ENCODE measurements at places on chromosomes 1 and 21.

DNA sequence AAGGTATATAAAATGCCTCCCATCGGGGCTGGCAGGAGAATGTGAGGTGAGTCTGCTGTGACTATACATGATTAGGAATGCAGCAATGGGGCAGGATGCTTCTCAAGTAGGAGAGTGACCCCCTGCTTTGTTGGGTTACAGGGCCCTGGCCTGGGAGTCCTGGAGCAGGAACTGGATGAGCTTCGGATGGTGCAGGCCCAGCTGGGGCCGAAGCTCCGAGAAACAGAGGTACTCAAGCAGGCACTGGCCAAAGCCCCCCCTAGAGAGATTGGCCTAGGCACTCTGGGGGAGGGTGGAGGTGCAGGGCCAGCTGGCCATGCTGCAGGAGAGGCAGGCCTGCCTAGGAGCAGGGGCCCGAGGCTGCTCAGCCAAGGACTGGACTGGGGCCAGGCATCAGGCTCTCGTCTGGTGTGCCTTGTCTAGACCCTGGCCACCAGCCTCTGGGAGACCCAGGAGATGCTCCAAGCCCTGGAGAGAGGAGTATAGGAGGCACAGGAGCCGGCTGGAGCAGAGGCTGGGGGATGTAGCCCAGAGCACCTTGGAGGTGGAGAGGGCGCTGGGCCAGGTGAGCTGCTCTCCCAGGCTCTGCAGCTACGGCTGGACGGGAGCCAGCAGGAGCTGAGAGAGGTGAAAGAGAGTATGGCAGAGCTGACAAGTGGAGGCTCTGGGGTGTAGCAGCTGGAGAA lies 32.8 kb upstream of the PKP1 start:
- DNase-seq = no peak

DNA sequence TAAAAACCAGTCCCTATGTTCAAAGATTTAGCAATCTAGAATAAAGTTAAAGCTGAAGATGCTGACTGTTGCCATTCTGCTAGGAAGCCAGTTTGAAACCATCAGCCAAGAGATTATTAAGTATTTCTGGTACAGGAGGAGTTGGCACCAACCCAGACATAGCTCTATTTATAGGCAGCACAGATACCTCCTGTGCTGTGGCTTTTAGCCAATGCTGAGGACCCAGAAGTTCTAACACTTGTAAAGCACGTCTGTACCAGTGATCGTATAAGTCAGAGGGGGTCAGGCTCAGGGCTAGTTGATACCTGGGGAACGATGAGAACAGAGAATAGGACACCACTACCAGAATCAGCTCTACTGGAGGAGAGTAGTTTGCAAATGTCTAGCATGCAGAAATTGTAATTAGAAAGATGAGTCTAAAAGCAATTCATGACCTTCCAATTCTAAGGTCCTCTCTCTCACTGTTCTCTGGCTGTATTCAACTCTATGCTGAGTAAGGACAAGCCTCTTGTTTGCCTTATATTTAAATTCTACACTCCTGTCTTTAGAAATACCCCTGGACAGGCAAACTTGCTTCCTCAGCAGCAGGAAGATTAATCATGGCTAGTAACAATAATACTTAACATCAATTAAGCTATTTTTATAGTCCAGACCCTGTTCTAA lies 96.8 kb upstream of the PALMD start:
- no peak for DNase-seq

DNA sequence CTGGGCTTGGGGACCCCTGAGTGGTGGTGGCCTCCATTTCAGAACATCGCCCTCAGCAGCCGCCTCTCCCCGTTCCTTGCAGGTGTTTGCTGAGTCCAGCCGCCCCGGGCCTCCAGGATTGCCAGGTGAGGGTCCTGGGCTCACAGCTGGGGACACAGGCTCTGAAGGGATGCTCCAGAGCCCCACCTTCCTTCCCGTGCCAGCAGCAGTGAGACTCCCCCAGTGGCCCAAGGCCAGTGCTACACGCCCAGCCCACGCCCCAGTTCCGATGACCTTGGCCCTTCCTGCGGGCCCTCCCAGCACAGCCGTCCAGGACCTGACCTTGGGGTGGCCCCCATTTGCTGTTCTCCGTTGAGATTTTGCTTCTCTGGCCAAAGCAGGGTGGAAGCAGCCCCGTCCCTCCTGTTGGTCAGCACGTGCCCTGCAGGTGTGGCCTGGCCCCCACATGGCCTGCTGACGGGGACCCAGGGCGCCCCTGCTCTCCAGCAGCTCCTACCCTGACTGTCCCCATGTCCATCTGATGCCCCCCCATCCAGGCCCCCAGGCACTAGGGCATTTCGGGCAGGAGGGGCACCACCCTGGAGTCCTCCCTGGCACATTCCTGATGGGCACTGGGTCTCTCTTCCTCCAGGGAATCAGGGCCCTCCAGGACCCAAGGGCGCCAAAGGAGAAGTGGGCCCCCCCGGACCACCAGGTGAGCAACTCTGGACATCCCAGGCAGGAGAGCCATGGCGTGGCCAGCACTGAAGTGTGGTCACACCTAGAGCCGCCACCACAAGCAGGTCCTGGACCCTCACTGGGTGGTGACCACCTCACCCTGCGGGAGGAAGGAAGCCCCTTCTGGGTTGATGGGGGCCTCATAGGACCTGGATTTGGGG lies 45.0 kb downstream of the SLC19A1 start:
- DNase-seq = no peak

GRCh38 chr1:203082571-203083462 lies 3.0 kb downstream of the MYOG start:
- no peak for DNase-seq

DNA sequence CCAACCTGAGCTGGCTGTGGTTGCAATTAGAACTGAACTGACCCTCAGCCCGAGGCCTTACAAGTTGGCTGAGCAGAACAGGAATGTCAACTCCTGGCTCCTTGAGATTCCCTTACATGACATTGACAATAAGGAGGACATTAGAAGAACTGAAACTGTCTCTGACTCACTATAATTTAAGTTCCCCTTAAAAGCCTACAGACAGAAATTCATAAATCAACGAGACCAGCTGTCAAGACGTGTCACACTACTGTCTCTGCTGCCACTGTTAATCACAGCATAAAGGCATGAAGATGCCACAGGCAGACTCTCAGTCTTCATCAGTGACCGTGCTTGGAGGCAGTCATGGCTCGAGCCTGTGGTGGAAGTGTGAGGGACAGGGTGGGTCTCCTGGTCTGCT lies 168.8 kb downstream of the GABPA start:
- no peak for DNase-seq

GRCh38 chr1:24555591-24556413 lies at the start of gene NCMAP:
Gene NCMAP (plus strand): TSS chr1:24556087. CDS start chr1:24595431, 39,344 bp downstream.
- DNase-seq = peak; percentile 26

DNA sequence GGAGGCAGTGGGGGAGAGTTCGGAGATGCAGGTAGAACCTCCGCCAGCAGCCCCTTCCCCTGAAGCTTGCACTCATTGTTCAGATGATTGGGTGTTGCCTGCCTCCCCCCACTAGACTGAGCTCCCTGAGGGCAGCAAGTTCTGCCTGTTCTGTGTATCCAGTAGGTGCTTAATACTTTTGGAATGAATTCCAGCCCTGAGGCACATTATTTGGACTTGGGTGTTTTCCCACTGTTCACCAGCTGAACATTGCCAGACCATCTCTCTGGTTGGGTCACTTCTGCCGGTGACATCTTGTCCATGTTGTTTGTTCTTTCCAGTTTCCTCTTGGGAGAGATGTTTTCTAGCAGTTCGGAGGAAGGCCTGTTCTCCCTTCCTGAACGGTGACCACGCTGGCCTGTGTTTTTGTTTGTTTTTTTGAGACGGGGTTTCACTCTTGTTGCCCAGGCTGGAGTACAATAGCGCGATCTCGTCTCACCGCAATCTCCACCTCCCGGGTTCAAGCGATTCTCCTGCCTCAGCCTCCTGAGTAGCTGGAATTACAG lies 48.7 kb downstream of the SPSB1 start:
- no peak for DNase-seq

GRCh38 chr1:247079141-247079874 lies 697 bp upstream of the ZNF670 start:
- no peak for DNase-seq

GRCh38 chr1:61742620-61743430 lies 545 bp downstream of the PATJ start:
- no peak for DNase-seq

DNA sequence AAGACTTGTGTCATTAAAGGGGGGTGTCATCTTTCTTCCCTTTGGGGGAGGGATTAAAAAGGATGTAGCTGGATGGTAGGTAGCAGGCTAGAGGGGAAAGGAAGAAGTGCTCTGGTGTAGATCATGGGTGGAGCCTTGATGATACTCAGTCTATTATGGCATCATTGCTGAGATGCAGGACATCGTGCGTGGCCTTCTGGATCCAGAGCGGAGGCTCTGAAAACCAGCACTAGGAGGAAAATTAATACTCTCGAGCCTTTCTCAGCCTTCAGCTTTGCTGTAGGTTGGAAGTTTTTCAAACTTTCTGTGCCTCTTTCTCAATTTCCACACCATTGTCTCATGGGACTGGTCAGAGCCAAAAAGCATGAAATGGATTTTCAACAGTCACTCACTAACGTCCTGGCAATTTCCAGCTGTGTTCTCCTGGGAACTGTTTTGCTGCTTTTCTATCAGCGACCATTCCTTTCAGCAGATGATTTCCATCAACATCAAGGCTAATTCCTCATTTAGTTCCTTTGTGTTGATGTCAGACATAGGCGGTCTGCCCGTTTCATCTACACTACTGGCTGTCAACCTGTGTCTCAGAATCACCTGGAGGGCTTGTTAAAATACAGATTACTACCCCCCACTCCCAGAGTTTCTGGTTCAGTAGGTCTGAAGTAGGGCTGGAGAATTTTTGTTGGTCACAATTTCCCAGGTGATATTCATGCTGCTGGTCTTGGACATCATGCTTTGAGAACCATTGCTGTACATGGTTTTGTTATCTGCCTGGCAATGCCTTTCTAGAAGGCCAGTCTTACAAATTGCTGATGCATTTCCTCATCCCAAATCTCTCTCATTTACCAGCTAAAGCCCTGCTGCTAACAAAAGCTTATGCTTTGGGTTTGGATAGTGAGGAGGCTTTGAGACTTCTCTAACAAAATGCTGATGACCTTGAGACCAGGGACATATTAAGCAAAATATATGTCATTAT lies 7.7 kb downstream of the CACNA1E start:
- no peak for DNase-seq

- no peak for DNase-seq
Measured at GRCh38 chr1:172486805-172487454, 43.1 kb upstream of the PIGC start.

DNA sequence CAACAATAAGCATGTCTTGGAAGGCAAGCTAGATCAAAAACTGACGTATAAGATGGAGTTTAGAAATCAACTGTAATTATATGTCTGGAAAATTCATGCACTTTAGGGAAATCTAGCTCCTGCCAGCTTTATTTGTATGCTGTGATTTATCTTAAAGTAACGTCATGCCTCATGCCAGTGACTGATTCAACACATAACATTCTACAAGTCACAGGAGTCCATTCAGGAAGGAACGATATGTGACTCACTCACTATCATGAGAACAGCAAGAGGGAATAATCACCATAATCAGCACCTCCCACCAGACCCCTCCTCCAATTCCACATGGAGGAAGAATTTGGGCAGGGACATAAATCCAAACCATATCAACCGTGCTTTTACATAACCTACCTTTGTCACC lies 682.4 kb upstream of the ADAMTS5 start:
- DNase-seq = no peak

DNA sequence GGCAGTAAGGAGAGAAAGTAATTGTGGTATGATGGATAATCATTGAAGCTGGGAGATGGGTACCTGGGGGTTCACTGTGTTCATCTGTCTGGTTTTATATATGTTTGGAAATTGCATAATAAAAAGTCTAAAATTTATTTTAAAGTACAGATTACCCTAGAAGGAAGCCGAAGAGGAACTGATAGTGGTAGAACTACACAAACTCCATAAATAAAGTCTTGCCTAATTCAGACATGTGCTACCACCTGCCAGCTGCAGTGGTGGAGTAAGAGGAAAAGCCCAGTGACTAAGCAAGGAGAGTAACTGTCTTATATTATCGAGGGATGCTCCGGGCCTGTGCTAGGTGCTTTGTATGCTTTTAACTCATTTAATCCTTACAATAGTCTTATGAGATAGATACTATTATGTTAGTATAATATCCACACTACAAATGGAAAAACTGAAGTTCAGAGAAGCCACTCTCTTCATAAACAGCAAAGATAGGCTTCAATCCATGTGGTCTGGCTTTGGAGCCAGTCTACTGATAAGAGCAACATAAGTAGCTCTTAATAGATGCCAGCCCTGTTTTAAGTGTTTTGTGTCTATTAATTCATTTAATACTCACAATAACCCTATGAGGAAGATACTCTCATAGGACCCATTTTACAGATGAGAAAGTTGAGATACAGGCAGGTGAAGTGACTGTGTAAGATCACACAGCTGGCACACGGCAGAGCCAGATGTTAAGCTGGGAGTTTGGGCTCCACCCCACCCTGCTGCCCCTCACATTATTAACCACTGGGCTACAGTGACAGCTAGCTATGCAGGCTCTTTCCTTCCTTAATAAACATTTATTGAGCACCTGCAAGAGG lies 56.8 kb upstream of the HNRNPU start:
- no peak for DNase-seq

- no peak for DNase-seq
Measured at GRCh38 chr1:214584805-214585766, 17.9 kb upstream of the CENPF start.

DNA sequence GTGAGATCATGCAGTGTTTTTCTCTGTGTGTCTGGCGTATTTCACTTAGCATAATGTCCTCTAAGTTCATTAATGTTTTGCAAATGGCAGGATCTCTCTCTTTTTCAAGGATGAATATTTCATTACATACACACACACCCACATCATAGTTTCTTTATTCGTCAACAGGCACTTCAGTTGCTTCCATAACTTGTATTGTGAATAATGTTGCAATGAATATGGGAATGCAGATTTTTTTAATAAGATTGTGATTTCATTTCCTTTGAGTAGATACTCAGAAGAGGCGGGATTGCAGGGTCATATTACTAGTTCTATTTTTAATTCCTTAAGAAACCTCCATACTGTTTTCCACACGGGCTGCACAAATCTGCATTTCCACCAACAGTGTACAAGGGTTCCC lies 134.0 kb downstream of the CLEC20A start:
- no peak for DNase-seq

- no peak for DNase-seq
Measured at GRCh38 chr1:217048104-217048707, 325.0 kb upstream of the ESRRG start.

Measured in activated T-helper 1 cell treated with anti-CD3 and anti-CD28 coated beads, Interleukin-2, amount 50 U/mL, for 16 hours (primary cell).